ENCODE measurements at places on chromosomes 13 and 19.

DNA sequence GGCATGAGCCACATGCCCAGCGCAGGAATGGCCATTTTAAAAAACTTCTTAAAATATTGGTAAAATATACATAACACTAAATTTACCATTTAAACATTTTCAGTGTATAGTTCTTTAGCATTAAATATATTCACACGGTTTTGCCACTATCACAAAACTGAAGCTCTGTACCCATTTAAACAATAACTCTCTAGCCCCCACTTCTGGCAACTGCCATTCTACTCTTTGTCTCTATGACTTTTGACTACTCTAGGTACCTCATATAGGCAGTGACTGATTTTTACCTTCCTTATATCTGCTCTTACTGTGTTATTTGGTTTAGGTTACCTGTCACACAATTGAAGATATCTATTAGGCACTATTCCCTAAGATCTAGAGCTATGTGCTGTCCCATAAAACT, 2.3 kb upstream of the KBTBD7 start:
- DNase-seq = no peak

- no peak for DNase-seq
Observed at GRCh38 chr13:80530191-80530590, 189.3 kb upstream of the SPRY2 start.

DNA sequence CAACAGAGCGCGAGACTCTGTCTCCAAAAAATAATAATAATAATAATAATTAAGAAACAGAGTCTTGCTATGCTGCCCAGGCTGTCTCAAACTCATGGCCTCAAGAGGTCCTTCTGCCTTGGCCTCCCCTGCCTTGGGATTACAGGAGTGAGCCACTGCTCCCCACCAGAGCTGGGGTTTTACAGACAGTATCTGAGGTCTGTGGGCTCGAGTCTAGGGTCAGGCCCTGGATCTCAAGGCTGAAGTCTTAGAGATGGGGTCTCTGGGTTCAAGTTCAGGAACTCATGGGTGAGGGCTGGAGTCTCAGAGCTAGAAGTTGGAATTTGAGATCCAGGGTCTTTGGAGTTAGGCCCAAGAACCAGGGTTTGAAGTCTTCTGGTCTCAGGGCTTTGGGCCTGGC, 3.5 kb downstream of the IL11 start:
- DNase-seq = no peak

GRCh38 chr13:49701491-49701890, 10.2 kb upstream of the EBPL start:
- no peak for DNase-seq

DNA sequence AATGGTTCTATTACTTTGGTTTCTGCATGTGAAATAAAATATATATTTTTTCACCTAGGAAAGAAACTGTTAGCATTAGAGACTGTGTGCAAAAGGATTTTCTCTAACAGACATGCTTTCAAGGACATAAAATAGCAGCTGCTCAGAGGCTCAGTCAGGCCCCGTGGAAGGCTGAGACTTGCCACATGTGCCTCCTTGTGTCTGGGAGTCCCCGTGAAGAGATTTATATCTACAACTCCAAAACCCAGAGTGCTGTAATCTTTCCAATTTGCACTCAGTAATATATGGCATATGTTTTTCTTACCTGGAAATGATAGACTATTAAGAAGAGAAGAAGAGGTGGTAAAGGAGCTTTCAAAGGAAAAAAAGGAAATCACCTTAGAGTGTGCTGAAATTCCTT, 371.6 kb upstream of the OBI1 start:
- no peak for DNase-seq

Data from suppressor macrophage treated with lipopolysaccharide for 4 hours (primary cell).